ENCODE measurements at places on chromosomes 3 and 15.

DNA sequence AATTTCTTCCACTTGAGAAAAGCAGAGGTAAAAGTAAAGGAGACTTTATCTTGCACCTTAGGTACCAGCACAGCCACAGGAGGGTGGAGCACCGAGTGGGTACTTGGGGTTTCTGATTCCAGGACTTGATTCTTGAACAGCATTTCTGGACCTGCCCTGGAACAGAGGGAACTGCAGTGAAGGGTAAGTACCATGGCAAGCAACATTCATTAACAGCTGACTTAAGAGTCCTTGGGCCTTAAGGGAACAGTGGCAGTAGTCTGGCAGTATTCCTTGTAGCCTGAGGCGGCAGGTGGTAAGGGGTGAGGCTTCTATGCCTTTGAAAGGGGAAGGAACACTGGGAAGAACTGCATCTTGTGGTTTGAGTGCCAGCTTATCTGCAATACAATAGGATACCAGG is 551.9 kb downstream of the RSL24D1 start:
- DNase-seq: no peak

GRCh38 chr15:42604894-42605744 is 29.7 kb downstream of the STARD9 start:
- no peak for DNase-seq

GRCh38 chr15:57090496-57090859 is 172.0 kb downstream of the TCF12 start:
- no peak for DNase-seq

DNA sequence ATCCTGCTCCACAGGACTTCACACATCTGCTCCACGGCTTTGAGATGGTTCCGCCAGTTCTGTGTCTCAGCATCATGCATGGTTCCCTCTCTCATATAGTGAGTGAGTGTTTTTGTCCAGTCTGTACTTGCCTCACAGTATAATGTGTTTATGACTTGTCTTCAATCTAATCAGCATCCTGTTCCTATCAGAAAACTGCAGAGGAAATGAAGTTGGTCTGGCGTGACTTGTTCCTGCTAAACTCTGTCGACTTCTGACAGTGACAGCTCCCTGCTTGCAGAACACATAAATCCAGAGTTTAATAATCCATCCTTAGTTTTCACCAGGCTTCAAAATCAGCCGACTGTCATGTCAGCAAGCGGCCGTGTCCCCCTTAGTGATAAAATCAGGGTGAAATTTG is 222.3 kb downstream of the SLCO3A1 start:
- DNase-seq: no peak

GRCh38 chr15:70526221-70526973 is 237.0 kb downstream of the UACA start:
- DNase-seq: no peak

- DNase-seq: no peak
Measured at GRCh38 chr3:58135712-58136543, 74.8 kb downstream of the DNASE1L3 start.

DNA sequence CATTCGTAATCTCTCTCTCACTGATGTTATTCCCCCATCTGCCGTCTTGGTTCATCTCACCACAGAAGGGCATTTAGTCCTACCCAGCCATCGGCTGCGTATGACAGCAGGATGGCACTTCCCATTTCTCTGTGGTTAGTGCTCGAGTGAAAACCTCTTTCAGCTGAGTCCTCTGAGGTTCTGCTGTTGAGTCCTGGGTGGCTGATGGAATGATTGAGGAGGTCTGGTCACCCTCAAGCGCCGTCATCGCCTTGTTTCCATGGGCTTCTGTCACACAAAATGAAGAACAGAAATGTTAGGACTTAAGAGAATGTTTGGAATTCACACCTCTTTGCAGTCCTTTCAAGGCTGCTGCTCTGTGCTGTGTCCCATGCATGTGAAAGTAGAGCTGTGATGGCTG is 9.4 kb upstream of the SACM1L start:
- DNase-seq: no peak

DNA sequence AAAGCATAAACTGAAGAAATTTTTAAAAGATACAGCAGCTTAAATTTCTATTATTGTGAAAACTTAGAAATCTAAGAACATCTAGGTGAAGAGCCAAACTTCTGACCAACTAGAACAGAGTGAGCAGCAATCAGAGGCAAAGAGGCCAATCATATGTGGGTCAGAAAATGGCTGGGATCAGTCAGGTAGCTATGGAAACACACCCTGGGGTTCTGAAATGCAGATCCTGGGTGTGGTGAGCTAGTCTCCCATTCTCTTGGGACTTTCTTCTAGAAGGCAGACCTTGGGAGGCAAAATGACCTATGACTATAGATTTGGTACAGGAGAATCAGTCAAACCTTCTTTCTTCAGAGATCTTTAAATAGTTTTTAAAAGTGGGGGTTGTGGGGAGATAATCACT is 385.8 kb downstream of the TBC1D5 start:
- no peak for DNase-seq
